Cardiac fibroblast (primary cell): ENCODE measurements at places on chromosomes 12 and 14.

DNA sequence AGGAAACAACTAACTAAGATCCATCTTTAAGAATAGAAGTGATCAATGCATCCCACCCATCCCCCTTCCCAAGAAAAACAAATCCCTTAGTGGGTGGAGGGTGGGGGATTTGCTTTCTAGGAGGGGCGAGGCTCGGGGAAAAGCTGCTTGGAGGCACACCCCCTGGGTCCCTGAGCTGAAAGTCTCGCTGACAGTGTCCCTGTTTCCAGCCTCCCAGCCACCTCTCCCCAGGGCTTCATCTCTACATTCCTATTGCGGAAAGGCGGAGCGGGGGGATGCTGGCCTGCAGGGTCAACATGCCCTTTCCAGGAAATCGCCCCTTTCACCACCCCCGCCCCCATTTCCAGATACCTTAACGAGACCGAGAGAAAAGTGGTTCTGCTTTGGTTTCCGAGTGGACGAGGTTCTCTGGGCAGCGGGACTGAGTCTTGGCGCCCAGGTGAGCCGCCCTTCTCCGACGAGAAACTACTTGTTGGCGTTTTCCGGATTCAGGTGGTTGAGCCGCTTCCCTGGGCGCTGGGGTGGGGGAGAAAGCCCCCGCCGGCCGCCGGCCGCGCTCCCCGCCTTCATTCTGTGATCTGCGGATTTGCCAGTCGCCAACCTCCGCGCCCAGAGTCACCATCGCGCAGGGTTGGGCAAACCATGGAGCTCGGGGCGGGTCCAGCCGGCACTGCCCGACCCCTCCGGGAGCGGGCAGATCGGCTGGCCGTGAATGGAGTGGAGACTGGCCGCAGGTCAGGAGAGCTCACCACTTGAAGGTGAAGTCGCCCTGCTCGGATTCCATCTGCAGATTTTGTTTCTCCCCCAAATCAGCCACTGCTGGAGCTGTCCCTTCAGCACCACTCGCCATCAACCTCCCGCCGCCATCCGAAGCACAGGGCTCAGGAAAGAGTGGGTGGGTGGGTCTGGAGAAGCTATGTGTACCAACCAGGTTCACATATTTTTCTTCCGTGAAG lies 505 bp downstream of the KCNC2 start:
- DNase-seq, result peak; percentile 22

- DNase-seq, result no peak
These were observed 253.9 kb downstream of the CACNA1C start for GRCh38 chr12:2306735-2307134.

- DNase-seq, result no peak
These were observed 169.5 kb downstream of the CHST11 start for GRCh38 chr12:104626069-104626837.

DNA sequence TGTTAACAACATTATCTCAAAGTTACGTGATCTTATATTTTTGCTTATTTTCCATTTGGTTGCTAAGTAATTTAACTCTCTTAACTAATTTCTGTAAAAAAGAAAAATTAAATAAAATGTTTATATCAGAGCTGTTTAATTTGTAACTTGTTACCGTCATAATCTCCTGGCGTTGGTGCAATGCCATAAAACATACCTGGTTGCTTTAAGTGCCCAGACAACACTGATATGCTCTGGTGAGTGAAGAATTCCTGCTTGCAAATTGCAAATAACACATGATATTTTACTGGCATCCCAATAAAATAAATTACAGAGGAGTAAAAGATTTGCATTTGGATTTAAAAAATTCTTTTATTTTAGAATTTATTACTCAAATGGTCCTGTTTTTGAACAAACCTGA lies 640.1 kb upstream of the MIS18BP1 start:
- no peak for DNase-seq

DNA sequence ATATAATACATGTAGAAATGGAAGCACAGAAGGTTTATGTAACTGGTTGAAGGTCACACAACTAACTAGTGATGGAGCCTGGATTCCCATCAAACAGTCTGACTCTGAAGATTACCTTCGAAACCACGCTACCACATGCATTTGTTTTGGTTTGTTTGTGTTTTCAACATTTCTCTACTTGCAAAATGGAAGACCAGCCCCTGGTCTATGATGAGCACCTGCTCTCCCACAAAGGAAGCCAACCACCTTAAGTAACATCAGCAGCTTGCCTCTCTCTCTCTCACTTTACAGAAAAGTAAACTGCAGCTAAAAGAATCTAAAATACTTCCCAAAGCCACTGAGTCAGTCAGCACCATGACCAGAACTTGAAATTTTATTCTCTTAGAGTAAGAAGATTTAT lies 186.9 kb upstream of the TMPO start:
- no peak for DNase-seq

DNA sequence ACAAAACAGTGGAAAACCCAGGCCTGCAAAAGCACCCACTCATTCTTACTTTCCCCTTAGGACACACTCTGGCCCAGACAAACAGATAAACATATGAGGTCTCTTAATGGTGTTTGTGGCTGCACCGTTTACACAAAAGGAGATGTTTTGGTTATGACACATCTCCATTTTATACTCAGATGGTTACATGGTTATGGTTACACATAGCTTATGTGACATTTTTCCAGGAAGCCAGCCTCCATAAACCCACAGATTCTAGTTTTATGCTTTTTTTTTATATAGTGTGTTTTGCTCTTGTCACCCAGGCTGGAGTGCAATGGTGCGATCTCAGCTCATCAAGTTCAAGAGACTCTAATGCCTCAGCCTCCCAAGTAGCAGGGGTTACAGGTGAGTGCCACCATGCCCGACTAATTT lies 3.5 kb upstream of the KLRD1 start:
- peak; percentile 87 for DNase-seq

GRCh38 chr12:78918268-78918667 lies 53.7 kb downstream of the SYT1 start:
- DNase-seq, result no peak

DNA sequence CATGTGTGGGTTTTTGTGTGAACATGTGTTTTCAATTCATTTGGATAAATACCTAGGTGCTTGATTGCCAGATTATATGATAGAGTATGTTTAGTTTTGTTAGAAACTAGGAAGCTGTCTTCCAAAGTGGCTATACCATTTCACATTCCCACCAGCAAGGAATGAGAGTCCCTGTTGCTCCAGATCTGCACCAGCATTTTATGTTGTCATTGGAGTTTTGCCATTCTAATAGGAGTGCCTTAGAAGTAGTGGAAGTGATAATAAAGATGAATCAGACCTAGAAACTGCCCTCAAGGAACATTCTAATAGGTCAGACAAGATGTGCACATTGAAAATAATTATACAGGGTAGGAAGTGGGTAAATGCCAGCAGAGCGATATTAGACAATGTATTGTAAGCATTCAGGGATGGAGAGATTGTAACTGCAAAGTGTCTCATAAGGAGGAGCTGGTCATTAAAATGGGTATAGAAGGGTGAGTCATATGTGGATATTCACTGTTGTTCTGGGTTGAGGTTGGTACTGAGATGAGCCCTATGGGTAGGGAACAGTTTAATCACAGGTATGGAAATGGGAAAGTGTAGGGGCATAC lies 71.4 kb downstream of the MNAT1 start:
- peak; percentile 37 for DNase-seq

DNA sequence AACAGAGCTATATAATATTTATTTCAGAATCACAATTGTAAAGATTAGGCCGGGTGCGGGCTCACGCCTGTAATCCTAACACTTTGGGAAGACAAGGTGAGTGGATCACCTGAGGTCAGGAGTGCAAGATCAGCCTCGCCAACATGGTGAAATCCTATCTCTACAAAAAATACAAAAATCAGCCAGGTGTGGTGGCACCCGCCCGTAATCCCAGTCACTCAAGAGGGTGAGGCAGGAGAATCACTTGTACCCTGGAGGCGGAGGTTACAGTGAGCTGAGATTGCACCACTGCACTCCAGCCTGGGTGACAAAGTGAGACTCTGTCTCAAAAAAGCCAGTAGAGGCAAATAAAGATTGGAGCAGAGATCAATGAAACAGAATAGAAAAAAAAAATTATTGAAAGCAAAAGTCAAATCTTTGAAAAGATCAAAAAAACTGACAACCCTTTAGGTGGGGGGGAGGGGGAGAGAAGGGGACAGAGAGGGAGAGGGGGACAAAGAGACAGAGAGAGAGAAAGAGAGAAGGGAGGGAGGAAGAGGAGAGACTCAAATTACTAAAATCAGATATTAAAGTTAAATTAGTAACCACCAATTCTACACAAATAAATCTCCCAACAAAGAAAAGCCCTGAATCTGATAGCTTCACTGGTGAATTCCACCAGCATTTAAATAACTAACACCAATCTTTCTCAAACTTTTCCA lies 52.4 kb upstream of the AP4S1 start:
- DNase-seq, result no peak

- DNase-seq, result peak; percentile 12
These were observed 23.4 kb downstream of the CLEC2D start for GRCh38 chr12:9692909-9693308.

DNA sequence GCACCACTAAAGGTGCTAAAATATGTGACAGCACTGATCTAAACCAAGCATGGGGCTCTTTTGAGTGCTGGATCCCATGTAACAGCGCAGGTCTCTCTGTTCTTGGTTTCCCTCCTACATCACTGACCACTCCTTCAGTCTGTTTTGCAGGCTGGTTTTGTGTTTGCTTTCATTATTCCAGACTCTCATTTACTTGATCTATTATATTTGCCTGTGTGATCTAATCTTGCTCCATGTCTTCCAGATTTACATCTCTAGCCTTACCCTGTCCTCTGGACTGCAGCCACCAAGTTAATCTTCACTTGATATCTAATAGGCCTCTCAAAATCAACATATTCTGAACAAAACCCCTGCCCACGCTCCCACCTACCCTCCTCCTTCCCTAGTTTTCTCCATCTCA lies 8.6 kb downstream of the GLIPR1 start:
- no peak for DNase-seq

GRCh38 chr12:64019101-64019500 lies 174.6 kb downstream of the SRGAP1 start:
- no peak for DNase-seq
